Naive thymus-derived CD8-positive, alpha-beta T cell (primary cell): ENCODE measurements at places on chromosomes 1 and 21.

DNA sequence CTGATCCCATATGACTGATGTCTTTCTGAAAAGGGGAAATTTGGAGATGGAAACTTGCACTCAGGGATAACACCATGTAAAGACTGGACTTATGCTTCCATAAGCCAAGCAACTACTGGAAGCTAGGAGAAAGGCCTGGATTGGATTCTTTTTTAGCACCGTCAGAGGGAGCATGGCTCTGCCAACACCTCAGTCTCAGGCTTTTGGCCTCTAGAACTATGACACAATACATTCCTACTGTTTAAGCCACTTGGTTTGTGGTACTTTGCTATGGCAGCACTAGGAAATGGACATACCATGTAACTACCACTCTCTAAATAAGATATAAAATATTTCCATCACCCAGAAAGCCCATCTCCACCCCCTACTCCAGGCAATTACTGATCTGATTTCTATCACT lies 139.7 kb downstream of the CYYR1 start:
- DNase-seq, result no peak

- no peak for DNase-seq
Observed at GRCh38 chr1:162003061-162003829, 20.4 kb downstream of the OLFML2B start.

GRCh38 chr1:198435056-198435455 lies 105.4 kb downstream of the ATP6V1G3 start:
- DNase-seq, result no peak

GRCh38 chr1:14748151-14748550 lies 149.7 kb downstream of the KAZN start:
- DNase-seq, result no peak
